CD4-positive, alpha-beta T cell treated with Interleukin-6 for 4 hours (primary cell): ENCODE measurements at places on chromosomes 4 and X.

- no peak for DNase-seq
Observed at GRCh38 chr4:168449719-168450452, 30.4 kb downstream of the DDX60L start.

DNA sequence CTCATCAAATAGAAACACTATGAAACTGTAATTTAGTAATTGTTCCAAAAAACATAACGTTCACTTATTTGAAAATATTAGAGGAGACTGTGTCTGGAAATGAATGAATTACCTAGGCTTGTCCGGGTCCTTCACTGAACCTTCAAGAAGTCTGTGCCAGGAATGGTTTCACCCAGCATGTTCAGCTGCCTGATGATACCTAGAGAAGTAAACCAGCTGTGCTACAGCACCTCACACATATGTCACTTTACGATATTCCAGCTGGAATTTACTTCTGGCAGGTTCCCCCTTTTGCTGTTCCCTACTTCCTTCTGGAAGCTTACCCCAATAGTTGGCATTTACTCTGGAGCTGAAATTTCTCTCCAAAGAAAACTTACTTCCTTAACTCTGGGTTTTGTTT lies 906.5 kb downstream of the FAT4 start:
- DNase-seq: no peak

DNA sequence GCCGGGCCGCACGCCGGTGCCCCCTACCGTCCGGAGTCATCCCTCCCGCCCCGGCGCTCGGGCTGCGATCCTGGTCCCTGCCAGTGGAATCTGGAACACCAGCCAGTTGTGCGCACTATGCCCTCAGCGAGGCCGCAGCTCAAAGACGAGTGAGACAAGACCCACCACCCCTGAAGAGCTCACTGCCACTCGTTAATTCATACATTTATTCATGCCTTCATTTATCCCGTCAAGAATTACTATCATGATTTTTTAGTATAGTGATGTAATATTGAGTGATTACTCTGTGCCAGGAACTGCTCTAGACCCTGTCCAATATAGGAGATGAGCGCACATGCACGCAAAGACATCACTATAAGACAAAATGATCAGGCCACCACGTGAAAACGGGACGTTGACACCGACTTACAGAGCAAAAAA lies 247 bp upstream of the PPA2 start:
- DNase-seq: peak; percentile 84

- DNase-seq: no peak
Observed at GRCh38 chrX:53813670-53814440, 127.3 kb upstream of the HUWE1 start.

DNA sequence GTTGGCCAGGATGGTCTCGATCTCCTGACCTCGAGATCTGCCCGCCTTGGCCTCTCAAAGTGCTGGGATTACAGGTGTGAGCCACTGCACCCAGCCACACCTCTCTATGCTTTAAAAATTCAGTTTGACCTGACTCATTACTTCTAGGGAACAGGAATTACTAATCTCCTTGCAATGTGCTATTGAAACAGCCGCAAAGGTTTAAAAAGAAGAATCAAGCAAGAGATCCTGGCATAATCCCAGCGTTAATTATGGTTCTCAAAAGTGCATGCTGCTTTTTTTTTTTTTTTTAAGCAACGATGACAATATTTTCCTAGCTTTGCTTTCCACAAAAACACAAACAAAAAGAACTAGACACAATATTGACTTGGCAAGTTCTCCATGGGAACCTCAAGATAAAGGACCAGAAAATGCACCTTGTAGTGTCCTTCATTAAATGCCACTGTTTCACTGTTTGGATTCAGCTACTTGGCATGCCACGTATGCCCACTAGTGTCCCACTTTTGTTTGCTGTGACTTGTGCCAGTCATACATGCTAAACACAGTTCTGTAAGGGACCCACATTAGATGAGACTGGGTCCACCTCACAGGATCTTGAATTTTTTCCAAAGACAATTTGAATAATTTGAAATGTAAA lies 112.6 kb upstream of the PPARGC1A start:
- no peak for DNase-seq

DNA sequence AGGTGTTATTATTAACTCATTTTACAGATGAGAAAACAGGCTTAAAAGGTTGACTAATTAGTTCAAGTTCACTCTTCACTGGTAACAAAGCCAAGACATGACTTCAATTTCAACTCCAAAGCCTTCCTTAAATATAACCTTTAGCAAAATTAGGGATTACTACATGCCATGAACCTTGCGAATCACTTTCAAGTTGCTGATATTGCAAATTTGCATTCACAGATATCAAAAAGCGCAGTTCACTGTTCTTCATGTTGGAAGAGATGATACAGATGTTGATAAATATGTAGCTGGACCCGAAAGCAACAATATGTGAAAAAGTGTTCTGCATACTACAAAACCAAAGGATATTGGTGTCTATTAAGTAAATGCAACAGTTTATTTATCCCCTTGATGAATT lies 210.8 kb upstream of the GYPA start:
- no peak for DNase-seq
